ENCODE measurements at places on chromosomes 7 and 10.

- DNase-seq = no peak
Measured at GRCh38 chr10:67770537-67770936, 67.5 kb downstream of the DNAJC12 start.

GRCh38 chr10:13830385-13830784 lies 243.6 kb downstream of the PRPF18 start:
- DNase-seq = no peak

GRCh38 chr10:37975401-37975991 lies 951 bp downstream of the ZNF25 start:
- DNase-seq = peak; percentile 22

DNA sequence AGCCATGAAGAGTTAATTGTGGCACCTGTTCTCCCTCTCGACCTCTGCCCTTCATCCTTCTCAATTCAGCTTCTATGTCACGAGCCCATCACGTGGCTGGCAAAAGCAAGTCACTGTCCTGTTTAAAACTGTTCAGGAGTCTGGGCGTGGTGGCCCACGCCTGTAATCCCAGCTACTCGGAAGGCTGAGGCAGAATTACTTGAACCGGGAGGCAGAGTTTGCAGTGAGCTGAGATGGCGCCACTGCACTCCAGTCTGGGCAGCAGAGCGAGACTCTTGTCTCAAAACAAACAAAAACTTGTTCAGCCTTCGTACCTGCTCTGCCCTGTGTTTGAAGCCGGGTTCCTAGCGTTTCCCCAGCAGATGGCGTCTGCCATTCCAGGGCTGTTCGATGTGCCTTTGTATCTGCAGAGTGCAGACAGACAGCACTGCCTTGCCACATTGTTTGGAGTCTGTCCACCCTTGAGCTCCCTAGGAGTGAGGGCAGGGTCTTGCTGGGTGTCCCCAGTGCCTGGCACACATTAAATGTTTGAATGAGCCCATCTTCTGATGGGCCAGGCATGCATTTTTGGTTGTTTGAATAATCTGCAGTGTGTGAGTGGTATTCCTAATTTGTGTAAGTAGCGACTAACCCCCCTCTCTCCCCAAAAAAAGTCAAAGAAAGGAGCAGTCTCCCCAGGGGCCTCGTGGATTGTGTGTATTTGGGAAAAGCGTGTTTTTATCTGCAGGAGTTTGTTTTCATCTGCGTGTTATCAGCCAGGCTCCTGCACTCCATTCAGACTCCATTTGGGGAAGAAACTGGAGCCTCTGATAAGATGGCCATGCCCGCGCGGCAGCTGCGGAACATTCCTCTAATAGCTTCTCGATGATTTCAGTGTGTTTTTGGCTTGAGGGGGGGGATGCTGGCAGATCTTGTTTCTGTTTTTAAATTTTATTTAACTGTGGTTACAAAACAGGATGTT lies 61.2 kb downstream of the DNAJB6 start:
- DNase-seq = peak; percentile 21

- no peak for DNase-seq
Measured at GRCh38 chr10:19904202-19904661, 88.0 kb downstream of the PLXDC2 start.

GRCh38 chr7:98186452-98187137 lies 24.6 kb upstream of the BHLHA15 start:
- no peak for DNase-seq

Measured in left renal cortex interstitium (tissue), 4 donors.